ENCODE measurements at places on chromosomes 16 and 17. TPM values are rescaled to one million over a fixed set of nuclear protein-coding genes. Genes with fewer than 3 reads are reported as not detected.

WNT9B gene
- total RNA-seq: 3.1 TPM

CACNG1 gene
- not detected for total RNA-seq

ATXN7L3 gene
- total RNA-seq: 247 TPM

GRCh38 chr16:72876981-72877373 lies 171.0 kb downstream of the ZFHX3 start:
- DNase-seq: no peak

DNA sequence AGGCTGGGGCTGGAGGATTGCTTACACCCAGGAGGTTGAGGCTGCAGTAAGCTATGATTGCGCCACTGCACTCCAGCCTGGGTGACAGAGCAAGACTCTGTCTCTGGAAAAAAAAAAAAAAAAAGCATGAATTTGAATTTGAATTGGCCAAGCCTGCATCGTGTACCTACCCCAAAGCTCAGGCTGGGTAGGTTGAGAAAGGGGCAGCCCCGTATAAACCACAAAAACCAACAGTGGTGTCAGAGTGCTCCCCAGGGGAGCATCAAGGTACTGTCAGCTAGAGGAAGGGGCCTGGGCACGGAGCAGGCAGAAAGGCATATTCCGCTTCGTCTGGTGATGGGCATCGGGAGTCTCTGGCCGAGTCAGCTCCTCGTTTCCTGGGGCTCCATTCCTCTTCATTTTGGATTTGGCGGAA lies 40.9 kb downstream of the RAP1GAP2 start:
- no peak for DNase-seq

GRCh38 chr16:11235703-11235991 lies 20.4 kb downstream of the SOCS1 start:
- DNase-seq: no peak

DNA sequence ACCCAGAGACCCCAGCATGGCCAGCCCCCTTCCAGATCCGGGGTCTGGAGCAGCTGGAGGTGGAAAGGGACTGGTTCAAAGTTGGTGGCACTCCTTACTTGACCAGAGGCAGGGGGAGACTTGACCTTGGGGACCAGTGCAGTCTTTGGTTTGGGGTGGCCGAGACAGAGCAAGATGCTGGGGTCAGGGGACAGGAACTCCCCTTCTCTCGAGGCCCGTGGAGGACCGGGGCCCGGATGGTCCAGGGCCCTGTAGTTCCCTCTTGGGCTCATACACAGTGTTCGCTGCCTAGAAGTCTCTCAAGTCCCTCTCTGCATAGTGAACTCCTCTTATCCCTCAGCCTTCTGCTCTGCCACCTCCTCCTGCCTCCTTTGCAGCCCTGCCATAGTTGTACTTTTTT lies 601 bp upstream of the PRSS33 start:
- DNase-seq: no peak
